ENCODE measurements at places on chromosomes 4 and X.

- no peak for DNase-seq
Measured at GRCh38 chr4:41214825-41215146, 444 bp upstream of the APBB2 start.

GRCh38 chr4:155854582-155855226 lies 11.4 kb downstream of the ASIC5 start:
- no peak for DNase-seq

DNA sequence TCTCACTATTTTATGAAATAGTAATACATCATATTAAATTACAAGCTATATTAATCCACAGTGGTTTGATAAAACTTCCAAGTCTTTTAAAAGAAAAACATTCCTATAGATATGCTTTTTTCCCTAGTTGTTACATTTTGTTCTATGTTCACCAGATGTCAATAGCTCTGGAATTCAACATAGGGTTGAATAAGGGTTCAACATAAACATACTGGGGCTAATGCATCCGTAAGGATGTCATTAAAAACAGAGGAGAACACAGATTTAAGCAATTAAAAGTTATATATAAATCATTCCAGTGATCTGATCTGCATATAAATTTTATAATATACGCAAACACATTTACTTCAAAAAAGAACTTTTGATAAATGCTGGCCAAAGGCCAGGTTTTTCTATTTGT lies 32.5 kb downstream of the SULT1B1 start:
- DNase-seq = no peak

DNA sequence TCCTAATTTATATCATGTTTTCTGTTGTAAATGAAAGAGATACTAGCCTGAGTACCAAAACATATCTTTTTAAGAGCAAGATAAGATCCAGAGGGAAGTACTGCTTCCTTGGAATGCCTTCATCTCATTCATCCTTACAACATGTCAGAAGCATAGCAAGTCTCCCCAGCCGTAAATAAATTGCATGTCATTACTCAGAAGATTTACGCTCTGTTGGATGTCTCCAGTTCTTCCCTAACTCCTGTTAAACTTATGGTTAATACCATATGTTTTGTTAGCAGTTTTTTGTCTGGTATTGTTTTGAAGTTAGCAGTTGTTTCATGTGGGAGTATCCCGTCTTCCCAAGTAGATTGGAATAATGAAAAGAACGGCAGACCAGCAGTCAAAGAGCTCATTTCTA lies 7.5 kb upstream of the GPC3 start:
- no peak for DNase-seq

DNA sequence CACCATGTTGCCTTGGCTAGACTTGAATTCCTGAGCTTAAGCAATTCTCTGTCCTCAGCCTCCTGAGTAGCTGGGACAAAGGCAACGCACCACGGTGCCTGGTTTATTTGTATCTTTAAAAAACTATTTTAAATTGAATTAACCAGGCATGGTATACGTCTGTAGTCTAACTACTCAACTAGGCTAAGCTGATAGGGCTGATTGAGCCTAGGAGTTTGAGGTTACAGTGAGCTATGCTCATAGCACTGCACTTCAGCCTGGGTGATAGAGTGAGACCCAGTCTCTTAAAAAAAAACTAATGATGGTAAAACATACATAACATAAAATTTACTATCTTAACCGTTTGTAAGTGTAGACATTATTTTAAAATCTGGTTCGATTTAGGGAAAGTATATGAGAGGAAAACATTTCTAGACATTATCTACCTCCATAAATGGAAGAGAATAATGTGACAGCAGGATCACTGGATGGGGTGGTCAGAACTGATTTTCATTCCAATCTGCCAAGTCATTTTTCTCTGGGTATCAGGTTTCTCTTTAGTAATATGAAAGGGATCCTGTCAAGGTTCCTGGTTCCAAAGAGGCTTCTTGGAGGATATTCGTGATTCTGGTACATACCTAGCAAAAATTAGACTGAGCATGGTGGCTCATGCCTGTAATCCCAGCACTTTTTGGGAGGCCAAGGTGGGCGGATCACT lies 8.7 kb upstream of the ITGB1BP2 start:
- DNase-seq = no peak

DNA sequence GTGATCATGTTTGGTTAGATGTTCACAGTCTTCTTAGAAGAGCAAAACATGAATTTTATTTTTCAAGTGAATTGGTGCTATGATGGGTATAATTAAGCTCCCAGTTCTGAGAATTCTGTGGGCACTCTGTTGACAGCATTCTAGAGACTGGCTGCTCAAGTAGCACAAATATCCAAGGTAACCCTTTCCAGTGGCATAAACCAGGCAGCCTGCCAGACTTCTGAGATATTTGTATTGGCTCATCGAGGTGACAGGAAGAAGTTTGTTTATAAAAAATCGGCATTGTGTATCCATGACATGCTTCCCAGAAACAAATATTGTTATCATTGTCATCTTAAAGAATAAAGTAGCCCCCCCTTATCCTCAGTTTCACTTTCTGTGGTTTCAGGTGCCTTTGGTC lies 28.3 kb downstream of the LANCL3 start:
- no peak for DNase-seq

DNA sequence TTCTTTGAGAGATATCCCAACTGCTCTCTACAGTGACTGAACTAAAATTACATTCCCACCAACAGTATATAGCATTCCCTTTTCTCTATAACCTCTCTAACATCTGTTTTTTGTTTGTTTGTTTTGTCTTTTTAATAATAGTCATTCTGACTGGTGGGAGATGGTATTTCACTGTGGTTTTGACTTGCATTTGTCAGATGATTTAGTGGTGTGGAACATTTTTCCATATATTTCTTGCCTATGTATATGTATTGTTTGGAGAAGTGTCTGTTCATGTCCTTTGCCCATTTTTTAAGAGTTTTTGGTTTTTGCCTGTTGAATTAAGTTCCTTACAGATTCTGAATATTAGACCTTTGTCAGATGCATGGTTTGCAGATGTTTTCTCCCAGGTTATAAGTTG lies 9.0 kb downstream of the USO1 start:
- no peak for DNase-seq

Data from 8988T (cell line).